ENCODE measurements at places on chromosomes 7 and 10.

- no peak for DNase-seq
Measured at GRCh38 chr10:94006591-94007550, 13.1 kb downstream of the PLCE1 start.

DNA sequence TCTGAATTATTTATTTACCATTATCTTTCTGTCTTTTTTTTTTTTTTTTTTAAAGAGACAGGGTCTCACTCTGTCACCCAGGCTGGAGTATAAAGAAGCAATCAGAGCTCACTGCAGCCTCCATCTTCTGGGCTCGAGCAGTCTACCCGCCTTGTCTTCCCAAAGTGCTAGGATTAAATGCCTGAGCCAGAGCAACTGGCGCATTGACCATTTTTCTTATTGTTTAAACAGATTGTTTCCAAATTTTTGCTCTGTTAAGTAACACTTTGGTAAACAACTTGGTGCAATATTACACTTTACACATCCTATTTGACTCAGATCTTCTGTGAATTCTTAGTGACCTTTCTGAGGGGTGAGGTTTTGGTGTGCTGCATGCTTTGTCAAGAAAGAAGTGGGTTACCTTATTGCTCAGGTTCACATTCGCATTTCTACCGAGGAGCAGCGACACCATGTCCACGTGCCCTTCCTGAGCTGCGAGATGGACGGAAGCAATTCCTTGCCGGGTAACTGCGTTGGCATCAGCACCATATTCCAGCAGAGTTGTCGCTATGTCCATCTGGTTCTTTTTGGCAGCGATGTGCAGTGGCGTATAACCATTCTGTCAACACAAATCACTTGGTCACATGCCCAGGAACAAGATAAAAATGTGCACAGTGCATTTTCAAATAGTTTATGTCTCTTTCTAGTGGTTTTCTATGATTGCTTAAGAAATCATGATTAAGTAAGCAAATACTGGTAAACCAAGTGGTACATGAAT is 203.2 kb downstream of the ANK3 start:
- no peak for DNase-seq

DNA sequence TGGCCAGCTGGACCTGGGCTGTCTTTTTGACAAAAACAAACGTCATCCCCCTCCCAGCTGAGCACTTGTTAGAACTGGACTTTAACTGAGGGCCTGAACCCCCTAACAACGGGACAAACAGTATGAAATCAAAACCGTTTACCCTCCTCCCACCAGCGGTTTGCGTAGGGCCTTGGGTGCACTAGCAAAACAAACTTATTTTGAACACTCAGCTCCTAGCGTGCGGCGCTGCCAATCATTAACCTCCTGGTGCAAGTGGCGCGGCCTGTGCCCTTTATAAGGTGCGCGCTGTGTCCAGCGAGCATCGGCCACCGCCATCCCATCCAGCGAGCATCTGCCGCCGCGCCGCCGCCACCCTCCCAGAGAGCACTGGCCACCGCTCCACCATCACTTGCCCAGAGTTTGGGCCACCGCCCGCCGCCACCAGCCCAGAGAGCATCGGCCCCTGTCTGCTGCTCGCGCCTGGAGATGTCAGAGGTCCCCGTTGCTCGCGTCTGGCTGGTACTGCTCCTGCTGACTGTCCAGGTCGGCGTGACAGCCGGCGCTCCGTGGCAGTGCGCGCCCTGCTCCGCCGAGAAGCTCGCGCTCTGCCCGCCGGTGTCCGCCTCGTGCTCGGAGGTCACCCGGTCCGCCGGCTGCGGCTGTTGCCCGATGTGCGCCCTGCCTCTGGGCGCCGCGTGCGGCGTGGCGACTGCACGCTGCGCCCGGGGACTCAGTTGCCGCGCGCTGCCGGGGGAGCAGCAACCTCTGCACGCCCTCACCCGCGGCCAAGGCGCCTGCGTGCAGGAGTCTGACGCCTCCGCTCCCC is at the start of gene IGFBP1:
Gene IGFBP1, plus strand, starts transcription at position 304 of the 808 bp plus-strand sequence. Its CDS starts 165 bp downstream, at position 469.
- DNase-seq, result no peak

DNA sequence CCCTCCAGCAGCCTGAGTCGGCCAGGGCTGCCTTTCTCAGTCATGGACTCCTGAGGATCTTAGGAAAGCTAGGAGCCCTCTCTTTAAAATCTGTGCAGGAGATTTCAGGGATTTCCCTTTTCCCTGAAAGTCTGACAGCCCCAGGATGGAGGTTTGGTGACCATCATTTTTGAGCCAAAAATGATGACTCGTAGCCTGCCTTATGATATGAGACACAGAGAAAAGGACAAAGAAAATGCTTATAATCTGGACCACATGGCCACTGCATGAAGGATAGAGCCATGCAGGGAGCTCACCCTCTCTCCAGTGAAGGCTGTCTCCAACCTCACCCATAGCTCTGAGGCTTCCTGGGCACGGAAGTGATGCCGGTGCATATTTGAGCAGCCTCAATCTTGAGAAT is 106.6 kb upstream of the CHST15 start:
- DNase-seq, result no peak

DNA sequence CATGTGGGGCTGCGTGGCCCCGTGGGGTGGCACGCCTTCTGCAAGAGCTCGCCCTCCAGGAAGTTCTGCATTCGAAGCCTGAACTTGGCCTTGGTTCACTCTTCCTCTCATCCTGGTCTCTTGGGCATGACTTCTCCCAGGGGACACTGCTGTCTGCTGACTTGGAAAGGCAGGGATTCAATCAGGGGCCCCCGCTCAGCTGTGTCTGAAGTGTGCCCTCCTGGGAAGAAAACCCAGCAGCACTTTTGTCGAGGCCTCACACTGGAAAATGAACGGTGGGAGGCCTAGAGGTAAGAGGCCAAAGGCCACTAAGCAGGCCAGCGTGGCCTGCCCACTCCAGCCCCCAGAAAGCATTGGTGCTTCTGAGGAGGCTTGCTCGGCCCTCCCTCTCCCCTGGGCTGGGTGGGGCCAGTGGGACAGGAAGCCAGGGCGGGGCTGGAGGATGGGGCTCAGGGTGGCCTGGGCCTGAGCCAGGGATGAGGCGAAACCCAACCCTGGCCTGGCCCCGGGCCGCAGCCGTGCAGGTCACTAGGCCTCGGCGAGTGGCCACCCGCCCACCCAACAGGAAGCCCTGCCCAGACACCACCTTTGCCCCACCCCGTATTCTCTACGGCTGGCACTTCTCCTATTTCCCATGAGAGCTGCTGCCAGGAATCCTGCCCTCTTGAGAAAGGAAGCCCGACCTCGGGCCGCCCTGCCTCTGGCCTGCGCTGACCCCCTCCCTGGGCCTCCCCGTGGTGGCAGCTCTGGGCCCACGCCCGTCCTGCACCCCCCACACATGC is 81.1 kb downstream of the ZMIZ1 start:
- peak; percentile 77 for DNase-seq

DNA sequence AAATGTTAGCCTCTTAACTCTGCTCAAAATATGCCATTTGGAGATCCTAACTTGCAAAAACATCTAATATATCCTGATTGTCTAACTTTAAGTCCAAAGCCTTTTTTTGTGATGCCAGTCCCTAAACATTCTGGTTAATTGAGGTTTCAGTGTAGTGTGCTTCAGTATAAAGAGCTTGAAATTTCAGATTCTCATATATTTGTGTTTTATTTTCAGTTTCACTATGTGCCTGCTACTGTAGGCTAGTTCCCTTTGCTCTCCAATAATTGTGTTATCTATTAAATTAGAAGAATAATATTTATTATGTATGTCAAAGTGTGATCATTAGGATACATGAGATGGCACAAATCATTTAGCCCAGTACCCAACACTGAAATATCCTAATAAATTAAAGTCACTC is 1361.2 kb downstream of the XPNPEP1 start:
- no peak for DNase-seq

DNA sequence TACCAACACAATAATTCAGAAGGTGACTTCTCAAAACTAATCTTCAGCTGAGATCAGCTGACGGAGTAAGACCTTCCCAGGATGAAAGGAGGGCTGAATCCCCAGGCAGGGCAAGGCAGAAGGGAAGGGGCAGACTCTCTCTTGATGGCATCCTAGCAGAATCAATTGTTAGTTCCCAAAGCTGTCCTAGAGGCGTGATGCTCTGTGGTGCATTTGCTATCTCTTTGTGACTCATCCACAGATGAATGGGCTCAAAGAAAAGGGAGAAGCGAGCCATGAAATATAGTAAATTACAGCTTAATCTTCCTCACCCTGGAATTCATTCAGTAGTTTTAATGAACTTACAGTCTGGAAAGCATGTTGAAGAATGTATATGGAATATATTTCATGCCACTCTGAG is 37.2 kb downstream of the PDE1C start:
- DNase-seq, result no peak

DNA sequence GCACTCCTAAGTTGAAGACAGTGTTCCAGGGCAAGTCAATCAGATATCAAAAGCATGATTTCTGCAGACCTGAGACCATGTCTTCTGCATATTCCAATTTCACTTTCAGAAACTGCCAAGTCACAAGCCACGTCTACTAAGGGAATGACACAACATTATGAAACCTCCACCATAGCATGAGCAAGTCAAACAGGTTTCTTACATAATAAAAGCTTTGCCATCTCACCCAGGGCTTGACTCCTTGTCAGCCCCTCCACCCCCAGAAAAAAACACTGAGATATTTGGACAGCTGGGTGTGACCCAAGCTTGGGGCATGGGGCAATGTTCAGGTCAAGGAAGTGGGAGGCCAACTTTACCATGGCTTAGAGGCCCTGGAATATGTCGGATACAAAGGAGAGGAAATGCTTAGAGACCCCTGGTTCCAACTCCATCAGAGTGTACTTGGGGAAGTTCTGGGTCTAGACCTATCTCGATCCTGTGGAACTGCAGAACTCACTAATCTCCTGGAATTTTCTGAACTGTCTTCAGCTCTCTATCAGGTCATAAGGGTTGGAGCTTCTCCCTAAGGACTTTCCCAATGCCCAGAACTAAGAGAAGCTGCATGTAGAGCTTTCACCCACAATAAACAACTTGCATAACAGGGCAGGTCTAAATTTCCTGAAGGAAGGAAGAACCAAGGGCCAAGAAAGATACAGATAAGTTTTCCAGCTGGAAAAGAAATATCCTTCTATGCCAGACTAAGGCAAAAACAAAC is 80.6 kb upstream of the NAMPT start:
- DNase-seq, result no peak

- peak; percentile 10 for DNase-seq
Measured at GRCh38 chr10:79020015-79020491, 48.7 kb upstream of the ZMIZ1 start.

DNA sequence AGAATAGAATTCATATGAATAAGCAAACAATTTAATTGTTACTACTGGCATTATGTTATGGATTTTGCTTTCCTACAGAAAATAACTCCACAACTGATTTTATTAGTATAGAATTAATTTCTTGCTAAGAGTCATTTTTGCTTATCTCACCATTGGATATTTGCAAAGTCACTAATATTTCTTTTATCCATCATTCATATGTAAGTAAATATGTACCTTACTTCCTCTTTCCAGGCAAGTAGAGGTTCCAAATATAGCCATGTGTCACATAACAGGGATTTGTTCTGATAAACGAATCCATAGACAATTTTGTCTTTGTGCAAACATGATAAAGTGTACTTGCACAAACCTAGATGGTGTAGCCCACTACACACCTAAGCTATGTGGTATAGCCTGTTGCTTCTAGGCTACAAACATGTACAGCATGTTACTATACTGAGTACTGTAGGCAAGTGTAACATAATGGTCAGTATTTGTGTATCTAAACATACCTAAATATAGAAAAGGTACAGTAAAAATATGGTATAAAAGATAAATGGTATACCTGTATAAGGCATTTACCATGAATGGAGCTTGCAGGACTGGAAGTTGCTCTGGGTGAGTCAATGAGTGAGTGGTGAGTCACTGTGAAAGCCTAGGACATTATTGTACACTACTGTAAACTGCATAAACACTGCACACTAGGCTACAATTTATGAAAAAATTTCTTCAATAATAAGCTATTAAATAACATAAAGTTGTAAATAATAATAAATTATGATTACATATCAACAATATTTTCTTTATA is 18.3 kb downstream of the KLLN start:
- DNase-seq, result no peak

Measured in activated naive CD8-positive, alpha-beta T cell treated with anti-CD3 and anti-CD28 coated beads, Interleukin-2, amount 10 ng/mL, durations not matched to agents 7 days and 5 days (primary cell).